Keratinocyte (primary cell): ENCODE measurements at places on chromosomes 5 and 9. TPM values are rescaled to one million over a fixed set of nuclear protein-coding genes. Genes with fewer than 3 reads are reported as not detected.

GRCh38 chr5:116045821-116046220, 13.5 kb downstream of the ARL14EPL start:
- no peak for DNase-seq

AMBP gene
- polyA plus RNA-seq = not detected in 3 replicates

SOX30 gene
- polyA plus RNA-seq = 0.03 to 0.06 TPM (median 0.05 TPM) in 3 replicates

NEUROG1 gene
- not detected in 3 replicates for polyA plus RNA-seq

CCL28 gene
- 1.5 to 2.2 TPM (median 1.9 TPM) in 3 replicates for polyA plus RNA-seq

- DNase-seq = no peak
These were observed 184.8 kb upstream of the CD180 start for GRCh38 chr5:67381236-67381880.

GRCh38 chr9:112784020-112784785, 33.6 kb downstream of the SNX30 start:
- no peak for DNase-seq

DNA sequence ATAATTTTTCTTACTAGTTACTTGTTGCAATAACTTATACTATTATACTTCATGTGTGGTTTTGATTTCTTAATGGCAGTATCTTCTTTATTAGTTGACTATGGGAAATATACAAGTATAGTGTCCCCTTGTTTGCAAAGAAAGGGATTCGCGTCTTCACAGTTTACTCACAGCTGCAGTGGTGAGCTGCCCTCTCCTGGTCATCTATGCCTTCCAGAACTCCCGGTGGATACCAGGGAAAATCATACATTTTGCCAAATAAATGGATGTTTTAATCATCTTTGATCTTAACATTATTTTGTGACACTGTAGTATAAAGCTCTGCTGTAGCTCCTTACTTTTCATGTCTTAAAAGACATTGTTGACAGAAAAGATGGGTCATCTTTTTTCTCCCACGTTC, 142.0 kb downstream of the ZCCHC7 start:
- DNase-seq = no peak

GRCh38 chr9:83724436-83724835, 16.7 kb upstream of the UBQLN1 start:
- DNase-seq = no peak

PCDHA1 gene
- polyA plus RNA-seq = 0.03 to 0.07 TPM (median 0.06 TPM) in 3 replicates

DNA sequence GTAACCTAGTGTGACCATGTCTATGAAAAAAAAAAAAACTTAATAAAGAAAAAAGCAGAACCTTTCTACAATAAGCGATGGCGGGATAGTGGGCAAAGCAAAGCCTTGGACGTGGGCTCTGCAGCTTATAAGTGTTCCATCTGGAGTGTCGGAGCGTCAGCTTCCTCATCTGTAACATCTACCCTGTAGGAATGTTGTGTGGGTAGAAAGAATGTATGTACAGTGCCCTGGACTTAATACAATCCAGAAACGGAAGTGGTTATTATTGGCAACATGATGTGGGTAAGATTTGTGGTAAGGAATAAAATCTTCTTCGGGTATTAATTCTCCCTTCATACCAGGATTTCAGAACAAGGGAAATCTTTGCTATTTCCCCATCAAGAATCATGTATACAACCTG, 66.5 kb downstream of the SEMA5A start:
- DNase-seq = no peak

PCDHGA9 gene
- 0.24 to 0.35 TPM (median 0.28 TPM) in 3 replicates for polyA plus RNA-seq

DNA sequence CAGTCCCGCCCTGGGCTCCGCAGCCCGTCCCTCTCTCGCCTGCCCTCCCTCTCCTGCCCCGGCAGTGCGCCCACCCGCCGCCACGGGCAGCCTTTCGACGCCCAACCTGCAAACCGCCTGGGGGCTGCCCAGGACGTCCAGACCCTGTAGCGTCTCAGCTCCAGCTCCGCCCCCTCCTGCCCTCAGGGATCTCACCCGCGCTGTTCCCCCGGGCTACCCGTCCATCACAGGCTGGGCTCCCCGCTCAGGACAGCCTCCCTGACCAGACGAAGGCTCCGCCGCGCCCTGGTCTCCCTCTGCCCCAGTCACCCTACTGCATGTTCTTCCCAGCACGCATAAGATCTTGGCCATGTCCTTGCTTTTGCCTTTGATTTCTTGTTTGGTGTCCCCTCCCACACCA, 1.4 kb downstream of the RASGEF1C start:
- no peak for DNase-seq

DNA sequence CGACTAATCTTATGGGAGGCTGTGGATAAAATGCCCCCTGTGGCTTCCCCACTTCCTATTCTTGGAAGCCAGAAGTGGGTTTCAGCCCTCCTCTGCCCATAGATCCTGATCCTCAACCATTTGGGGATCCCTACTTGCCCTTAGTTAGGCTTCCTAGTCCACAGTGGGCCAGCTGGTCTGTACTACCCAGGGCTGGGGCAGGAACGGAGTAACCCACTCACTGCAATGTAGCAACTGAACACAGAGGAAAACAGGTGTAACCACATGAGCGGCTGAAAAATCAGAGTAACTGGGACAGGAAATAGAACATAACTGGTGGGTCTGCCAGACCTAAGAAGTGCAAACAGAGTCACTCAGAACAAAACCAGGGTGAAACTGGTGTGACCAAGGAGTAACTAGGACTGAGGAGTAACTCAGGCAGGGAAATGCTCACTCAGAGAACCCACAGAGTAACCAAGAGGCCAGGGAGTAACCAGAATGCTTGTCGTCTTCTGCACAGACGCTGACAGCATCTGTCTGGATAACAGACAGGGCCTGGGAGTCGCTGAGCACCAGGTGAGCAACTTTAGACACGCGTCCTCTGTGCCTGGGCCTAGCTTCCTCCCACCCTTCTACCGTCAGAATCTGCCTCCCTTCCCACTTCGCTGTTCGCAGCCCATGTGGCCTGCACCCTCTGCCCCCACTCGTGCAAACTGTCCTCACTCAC, 1.0 kb downstream of the AQP3 start:
- no peak for DNase-seq

- DNase-seq = no peak
These were observed 2.5 kb downstream of the TLE1 start for GRCh38 chr9:81686614-81687520.

DNA sequence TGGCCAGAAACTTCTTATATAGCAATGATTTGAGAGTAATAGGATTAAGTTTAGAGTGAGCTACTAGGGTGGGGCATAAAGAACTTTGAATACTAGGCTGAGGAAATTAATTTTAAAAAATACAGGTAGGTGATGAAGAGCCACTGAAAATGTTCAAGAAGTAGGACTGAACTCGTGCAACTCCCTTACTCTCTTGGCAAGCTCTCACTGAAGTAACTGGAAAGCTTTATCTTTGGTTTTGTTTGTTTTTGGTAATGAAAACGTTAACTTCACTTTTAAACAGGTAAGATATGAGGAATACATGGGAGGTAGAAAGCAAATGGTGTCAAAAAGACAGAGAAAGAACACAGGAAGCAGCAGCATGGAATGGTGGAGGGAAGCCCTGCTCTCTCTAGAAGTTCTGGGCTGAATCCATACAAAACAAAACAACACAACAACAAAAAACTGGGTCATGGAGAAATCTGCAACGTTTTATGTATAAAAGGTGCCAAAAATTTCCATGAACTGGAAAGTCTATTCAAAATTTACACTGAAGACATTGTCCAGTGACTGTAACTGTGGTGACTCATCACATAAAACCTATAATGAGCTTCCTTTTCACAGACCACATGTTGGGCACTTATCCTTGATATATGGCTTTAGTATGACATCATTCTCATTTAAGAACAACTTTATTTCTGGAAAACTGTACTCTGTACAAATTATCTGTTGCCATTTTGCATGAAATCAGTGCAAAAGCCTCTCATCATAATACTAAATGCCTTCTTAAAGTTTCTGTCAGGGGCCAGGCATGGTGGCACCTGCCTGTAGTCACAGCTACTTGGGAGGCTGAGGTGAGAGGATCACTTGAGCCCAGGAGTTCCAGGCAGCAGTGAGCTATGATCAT, 91.2 kb upstream of the CHD1 start:
- DNase-seq = no peak

OR1Q1 gene
- polyA plus RNA-seq = not detected in 3 replicates

GRCh38 chr5:37838152-37838932, 1.5 kb downstream of the GDNF start:
- no peak for DNase-seq

RACK1 gene
- 3,291 to 4,197 TPM (median 3,883 TPM) in 3 replicates for polyA plus RNA-seq

ENTREP1 gene
- 0.49 to 0.52 TPM (median 0.52 TPM) in 3 replicates for polyA plus RNA-seq

GRCh38 chr5:56429110-56429561, 196.0 kb upstream of the ANKRD55 start:
- DNase-seq = no peak

TMEM215 gene
- not detected in 3 replicates for polyA plus RNA-seq

ELAVL2 gene
- 1.5 to 4.3 TPM (median 2.9 TPM) in 3 replicates for polyA plus RNA-seq

TMEM252 gene
- polyA plus RNA-seq = not detected in 3 replicates

DNA sequence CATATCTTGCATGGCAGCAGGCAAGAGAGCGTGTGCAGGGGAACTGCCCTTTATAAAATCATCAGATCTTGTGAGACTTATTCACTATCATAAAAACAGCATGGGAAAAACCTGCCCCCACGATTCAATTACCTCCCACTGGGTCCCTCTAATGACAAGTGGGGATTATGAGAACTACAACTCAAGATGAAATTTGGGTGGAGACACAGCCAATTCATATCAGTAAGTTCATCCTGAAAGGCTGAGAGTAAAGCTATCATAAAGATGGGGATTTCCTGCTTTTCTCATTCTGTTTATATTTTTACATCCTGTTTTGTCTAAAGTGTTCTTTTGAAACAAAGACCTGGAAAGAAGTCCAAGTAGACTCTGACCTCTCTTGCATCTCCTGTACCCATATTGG, 28.9 kb upstream of the IL33 start:
- DNase-seq = no peak

DNA sequence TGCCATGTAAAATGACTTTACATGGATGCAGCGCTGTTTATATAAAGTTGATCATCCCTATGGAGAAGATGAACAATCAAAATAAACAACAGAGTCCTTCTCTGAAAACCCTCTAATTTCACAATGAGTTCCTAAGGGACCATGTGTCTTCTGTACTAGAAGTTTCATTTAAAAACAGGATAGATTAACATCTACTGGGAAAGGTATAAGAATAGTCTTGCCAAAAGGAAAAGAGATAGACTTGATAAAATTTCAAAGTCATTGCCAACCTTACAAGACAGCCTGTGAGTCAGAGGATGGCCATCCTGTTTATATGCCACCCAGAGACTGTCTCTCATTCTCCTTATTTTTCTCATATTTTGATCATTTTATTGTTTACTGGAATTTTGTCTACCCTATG, 367.1 kb upstream of the PDE4D start:
- DNase-seq = no peak

LRRC19 gene
- polyA plus RNA-seq = not detected in 3 replicates

GRCh38 chr9:36278243-36278642, 20.0 kb upstream of the GNE start:
- DNase-seq = no peak

NMUR2 gene
- 0.05 TPM in 1 of 3 replicates, not detected in the others for polyA plus RNA-seq

GRCh38 chr9:81468084-81468595, 221.2 kb downstream of the TLE1 start:
- DNase-seq = no peak

DNA sequence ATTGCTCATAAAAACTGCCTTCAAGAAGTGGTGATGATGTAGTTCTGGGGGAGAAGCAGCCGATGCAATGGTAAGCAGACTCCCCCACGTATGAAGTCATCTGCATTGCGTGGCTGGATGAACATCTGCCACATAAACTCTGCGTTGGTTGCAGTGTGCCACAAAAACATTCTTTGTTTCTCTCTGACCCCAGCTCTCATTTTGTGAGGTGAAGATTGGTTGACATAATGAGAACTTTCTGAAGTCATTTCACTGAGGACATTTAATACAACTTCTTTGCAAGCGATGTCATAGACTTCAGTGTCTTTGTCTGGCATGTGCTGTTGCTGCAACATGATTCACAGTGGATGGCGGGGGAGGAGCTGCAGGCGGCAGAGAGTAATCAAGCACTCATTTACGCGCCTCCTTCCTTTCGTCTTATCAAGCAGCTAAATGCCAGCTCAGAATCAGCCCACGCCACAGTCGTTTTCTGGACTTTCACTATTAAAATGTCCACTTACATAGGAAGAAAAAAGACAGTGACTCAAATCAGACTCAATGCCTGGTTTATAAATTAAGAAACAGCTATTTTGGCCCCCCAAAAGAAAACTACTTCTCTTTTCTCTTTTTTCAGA, 91.5 kb upstream of the NFIL3 start:
- DNase-seq = no peak

DNA sequence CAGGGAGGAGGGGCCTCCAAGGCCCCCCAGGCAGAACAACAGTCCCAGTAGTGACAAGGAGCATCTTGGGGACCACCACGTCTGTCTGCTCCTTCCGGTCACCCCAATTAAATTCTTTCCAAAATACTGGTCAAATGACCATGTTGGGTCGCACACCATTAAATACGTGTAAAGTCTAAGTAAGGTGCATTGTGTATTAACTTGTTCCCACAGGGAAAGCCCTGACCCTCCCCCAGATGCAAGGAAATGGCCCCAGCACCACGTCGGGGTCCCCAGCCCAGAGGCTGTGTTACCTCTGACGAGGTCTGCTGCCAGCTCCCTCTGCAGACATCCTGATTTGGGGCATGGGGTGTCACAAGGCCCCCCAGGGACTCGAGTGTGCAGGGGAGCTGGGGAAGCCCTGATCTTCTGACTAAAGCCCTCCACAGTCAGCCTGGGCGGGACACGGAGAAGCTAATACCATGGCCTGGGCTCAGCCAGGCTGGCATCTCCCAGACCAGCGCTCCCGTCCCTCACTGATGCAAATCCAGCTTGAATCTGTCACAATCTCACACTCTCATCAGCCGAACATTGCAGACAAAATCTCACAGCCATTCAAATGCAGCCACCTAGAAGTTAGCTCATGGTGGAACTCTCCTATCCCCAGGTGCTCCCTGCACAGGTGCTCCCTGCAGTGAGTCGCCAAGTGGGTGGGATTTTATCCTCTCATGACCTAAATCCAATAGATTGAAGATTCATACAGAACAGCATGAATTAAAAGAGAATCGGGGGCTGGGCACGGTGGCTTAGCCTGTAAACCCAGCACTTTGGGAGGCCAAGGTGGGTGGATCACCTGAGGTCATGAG, 13.6 kb downstream of the TERT start:
- no peak for DNase-seq

DNA sequence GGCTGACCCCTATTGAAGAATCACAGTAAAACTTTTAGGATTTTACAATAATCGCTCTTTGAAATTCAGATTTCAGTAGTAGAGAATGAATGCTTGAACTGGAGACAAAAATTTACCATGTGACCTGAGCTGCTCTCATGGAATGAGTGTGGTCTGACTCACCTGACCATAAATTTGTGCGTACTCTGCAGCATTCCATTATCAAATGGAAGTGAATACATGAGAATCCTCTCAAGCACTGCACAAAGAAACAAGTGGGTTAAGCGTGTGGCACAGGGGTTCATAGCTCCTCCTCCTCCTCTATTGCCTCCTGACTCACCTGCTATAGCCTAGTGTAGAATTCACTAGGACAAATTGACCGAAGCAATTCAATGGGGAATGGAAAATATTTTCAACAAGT, 269.8 kb upstream of the CDH9 start:
- DNase-seq = no peak

- no peak for DNase-seq
These were observed 1236.6 kb downstream of the MAT2B start for GRCh38 chr5:164742025-164742424.

N4BP3 gene
- 1.0 to 1.9 TPM (median 1.3 TPM) in 3 replicates for polyA plus RNA-seq

GRCh38 chr9:99093492-99093791, 11.5 kb upstream of the TGFBR1 start:
- DNase-seq = no peak

CARD9 gene
- polyA plus RNA-seq = 0.05 to 0.21 TPM (median 0.07 TPM) in 3 replicates
